ENCODE measurements at places on chromosomes 11 and 22.
A peak's percentile ranks its signal among the peaks of the same experiment; 100 is the strongest.

- no peak for DNase-seq
Measured at GRCh38 chr11:8292351-8292750, 28.7 kb upstream of the LMO1 start.

GRCh38 chr22:28411125-28411524 lies 268.5 kb downstream of the TTC28 start:
- no peak for DNase-seq

DNA sequence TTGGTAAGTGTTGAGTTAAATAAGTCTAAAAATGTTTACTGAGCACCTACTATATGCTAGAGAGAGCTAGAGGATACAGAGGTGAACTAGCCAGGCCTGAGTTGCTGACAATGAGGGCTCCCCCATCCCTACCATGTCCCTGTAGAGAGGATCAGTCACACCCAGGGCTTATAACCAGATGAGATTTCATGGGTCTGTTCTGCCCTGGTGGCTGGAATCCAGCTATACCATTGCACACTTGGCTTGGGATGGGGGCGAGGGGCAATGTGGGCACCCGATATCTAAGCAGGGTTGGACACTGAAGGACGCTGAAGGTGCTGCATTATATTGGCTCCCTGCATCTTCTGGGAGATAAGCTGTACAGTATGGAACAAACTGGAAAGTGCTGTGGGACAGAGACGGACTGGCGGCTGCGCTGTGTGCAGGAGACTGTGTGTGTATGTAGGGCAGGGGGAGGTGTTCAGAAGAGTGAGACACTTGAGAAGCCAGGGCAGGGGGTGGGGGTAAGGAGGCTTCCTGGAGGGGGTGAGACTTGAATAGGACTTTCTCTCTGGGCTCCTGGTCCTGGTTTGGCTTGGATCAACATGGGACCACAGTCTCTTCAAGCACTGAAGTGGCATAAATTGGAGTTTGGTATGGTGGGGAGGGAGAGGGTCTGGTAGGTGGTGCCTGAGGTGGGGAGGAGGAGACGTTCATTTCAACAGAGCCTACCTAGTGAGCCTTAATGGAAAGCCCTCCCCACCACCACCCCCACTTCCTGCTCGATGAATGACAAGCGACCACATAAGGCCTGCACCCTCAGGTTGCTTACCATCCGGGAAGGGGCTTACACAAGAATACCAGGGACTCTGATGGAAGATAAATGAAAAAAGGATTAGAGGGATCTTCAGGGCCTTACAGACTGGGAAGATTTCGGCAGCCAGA lies 1.8 kb downstream of the CD82 start:
- DNase-seq = no peak

DNA sequence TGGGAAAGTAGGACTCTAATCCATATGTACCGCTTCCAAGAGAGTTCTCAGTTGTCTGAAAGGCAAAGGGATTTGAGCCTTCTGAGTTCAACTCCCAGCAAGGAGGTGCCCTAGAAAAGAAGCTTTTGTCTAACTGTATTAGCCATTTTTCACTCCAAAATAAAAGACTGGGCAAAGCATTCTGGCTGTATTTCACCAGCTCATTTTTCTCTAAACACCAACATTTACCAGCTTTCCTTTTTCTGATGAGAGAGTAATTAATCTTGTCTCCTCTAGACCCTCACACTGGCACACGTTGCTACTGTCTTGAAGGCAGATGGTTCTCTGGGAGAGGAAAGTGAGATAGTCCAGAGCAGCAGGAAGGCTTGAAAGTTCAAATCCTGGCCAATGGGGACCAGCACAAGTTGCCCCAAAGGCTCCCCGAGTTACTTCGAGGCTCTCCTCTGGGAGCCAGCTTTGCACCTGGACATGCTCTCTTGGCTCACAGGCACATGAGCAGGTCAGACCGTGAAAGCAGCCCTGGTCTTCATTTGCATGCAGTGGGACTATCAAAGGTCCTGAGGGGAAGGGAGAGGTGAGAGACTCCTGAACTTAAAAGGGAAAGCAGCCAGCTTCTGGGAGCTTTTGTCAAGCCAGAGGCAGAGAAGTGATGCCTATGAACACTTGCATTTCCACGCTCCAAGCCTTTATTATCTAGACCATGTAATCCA lies 100.0 kb downstream of the NTM start:
- no peak for DNase-seq

- DNase-seq = no peak
Measured at GRCh38 chr11:113880971-113881370, 5.6 kb upstream of the USP28 start.

GRCh38 chr11:57772562-57772961 lies 11.0 kb downstream of the CTNND1 start:
- no peak for DNase-seq

DNA sequence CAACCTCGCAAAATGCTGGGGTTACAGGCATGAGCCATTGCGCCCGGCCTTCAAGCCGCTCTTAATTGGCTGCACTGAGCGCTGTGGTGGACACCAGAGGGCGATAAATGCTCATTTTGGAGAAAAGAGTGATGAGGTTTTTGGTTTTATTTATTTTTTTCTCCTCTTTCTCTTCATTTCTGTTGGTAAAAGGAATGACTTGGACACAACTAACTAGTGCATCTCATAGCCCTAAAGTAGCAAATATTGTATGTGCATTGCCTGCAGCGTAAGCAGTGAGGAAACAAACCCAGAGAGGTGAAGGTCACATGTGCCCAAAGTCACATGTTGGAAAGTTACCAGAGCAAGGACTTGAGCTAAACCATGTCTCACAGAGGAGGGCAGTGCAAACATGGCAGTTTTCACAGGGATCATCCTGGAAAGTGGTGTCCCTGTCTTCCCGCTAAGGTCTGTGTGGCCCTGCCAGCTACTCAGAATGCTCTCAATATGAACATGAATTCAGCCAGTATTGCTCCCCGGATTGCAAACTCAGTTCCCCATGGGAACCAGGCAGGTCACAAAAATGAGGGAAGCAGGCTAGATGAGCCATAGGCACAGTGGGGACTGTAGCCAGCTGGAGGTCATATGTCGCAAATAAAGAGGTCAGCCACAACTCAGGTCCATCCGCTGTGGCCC lies 8.6 kb upstream of the CD82 start:
- no peak for DNase-seq

DNA sequence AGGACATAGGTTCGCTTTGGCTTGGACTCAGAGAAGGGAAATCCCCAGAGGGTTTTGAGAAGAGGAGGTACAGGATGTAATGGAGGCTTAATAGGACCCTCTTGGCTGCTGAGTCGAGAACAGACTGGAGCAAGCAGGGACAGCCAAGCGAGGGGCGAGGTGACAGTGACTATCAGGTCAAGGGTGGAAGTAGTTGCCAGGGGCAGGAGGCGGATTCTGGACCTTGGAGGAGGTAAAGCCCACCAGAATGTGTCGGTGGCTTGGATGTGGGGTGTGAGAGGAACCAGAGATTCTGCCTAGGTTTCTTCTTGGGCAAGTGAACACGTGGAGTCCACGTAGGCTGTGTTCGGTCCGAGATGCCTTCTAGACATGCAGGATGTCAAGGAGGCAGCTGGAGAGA lies 4.4 kb downstream of the TRMT112 start:
- no peak for DNase-seq

- DNase-seq = no peak
Measured at GRCh38 chr11:48013269-48013901, 33.0 kb downstream of the PTPRJ start.

GRCh38 chr11:134019500-134019899 lies 49.4 kb upstream of the JAM3 start:
- no peak for DNase-seq

DNA sequence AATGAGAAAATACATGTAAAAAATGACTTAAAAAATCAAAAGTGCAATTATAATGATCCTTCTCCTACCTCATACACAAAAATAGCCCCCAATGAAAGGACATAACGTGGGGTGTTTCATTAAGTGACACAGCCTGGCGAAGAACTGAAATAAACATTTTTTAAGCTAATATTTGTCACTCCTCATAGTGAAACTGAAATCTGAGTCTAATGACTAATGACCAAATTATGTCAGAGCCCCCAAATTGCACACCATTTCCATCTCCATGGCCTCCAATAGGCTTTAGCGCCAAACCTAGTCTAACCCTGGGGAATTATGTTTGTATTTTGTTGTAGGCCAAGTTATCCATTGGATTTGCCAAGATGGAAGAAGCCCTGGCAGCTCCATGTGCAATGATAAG lies 119.1 kb downstream of the WT1 start:
- DNase-seq = no peak

DNA sequence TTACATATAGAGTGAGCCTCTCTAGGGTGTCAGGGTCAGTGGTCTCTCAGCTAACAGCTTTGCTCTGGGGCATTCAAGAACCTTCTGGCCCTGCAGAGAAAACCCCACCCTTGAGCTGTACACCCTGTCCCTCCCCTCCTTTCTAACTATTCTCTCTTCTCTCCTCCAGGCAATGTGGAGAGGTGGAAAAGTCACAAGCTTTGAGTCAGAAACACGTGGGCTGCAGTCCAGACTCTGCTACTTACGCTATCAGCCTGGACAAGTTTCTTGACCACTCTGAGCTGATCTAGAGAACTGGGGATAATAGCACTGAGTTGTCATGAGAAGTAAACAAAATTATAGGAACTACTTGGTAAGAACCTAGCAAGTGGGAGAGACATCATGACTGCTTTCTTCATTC lies 10.7 kb upstream of the FAM83F start:
- DNase-seq = no peak

DNA sequence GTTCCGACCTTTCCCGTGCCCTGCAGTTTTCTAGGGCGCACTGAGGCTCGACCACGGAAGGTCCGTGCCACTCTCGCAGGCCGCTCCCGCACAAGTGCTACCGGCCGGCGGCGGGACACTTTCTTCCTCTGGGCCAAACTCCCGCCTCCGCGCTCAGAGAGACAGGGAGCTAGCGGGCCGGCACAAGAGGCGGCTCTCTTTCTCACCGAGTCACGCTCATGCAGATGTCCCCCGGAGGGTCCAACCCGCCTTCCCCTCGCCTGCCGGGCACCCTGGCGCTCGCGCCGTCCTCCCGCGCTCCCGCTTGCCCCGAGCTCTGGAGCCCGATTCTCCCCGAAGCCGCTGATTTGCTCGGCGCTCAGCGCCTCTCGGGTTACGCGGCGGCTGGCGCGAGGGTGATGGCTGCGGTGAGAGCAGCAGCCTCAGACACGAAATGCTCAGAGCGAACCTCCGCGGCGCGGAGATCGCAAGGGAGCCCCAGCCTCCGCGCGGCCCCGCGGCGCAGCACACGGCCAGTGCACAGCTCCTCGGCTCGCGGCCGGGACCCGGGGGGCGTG lies 1.0 kb downstream of the LMO1 start:
- no peak for DNase-seq

DNA sequence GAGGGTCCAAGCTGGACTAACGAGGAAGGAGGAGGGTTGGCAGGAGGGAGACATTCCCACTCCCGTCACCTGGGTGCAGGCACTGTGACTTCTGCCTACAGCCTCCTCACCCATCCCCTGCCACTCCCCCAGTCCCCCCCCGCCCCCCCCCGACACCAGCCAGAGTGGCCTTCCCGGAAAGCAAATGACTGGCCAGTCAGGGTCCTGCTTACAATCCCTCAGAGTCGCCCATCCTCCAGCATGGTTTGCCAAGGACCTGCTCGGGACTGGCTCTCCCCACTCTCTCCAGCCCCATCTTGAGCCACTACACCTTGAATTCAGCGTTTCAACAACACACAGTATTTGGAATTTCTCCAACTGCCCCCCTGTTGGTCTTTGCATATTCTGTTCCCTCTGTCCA lies 59.6 kb downstream of the THAP12 start:
- no peak for DNase-seq

GRCh38 chr11:99822846-99823565 lies 802.3 kb downstream of the CNTN5 start:
- peak; percentile 1 for DNase-seq

GRCh38 chr11:10533323-10533722 lies 7.7 kb downstream of the RNF141 start:
- no peak for DNase-seq

GRCh38 chr11:117910941-117911655 lies 18.1 kb downstream of the TMPRSS13 start:
- DNase-seq = no peak

GRCh38 chr11:118321386-118322082 lies 17.0 kb downstream of the CD3E start:
- no peak for DNase-seq

Measured in epithelial cell of proximal tubule (primary cell).